Parietal lobe (tissue), 2 donors: ENCODE measurements at places on chromosomes 11 and 22. TPM values are rescaled to one million over a fixed set of nuclear protein-coding genes. Genes with fewer than 3 reads are reported as not detected.

CTSF gene
- 47.9 TPM for total RNA-seq

OSBP2 gene
- 62.3 TPM for total RNA-seq

FAM181B gene
- 7.8 TPM for total RNA-seq

EXPH5 gene
- total RNA-seq = 0.94 TPM

OR5P2 gene
- not detected for total RNA-seq

CARD18 gene
- total RNA-seq = not detected

MUC5B gene
- not detected for total RNA-seq

SLC22A9 gene
- not detected for total RNA-seq

DBX1 gene
- total RNA-seq = not detected

OPCML gene
- 76.7 TPM for total RNA-seq

PHLDA2 gene
- total RNA-seq = not detected

SULT4A1 gene
- 55.7 TPM for total RNA-seq

SLC35E4 gene
- total RNA-seq = 7.8 TPM

TBX1 gene
- total RNA-seq = not detected

CD248 gene
- 1.3 TPM for total RNA-seq

SOX10 gene
- 3.4 TPM for total RNA-seq

MS4A7 gene
- total RNA-seq = 1.9 TPM

NTM gene
- total RNA-seq = 266 TPM

ZNF214 gene
- 17.8 TPM for total RNA-seq
